ENCODE measurements at places on chromosomes 6 and 20.
A peak's percentile ranks its signal among the peaks of the same experiment; 100 is the strongest.

DNA sequence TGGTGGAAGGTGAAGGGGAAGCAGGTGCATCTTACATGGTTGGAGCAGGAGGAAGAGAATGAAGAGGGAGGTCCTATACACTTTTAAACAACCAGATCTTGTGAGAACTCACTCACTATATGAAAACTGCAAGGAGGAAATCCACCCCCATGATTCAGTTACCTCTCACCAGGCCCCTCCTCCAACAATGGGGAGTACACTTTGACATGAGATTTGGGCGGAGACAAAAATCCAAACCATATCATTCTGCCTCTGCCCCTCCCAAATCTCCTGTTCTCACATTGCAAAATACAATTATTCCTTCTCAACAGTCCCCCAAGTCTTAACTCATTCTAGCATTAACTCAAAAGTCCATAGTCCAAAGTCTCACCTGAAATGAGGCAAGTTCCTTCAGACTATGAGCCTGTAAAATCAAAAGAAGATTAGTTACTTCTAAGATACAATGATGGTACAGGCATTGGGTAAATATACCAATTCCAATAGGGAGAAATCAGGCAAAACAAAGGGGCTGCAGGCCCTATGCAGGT lies 60.5 kb downstream of the EDN1 start:
- DNase-seq = no peak

DNA sequence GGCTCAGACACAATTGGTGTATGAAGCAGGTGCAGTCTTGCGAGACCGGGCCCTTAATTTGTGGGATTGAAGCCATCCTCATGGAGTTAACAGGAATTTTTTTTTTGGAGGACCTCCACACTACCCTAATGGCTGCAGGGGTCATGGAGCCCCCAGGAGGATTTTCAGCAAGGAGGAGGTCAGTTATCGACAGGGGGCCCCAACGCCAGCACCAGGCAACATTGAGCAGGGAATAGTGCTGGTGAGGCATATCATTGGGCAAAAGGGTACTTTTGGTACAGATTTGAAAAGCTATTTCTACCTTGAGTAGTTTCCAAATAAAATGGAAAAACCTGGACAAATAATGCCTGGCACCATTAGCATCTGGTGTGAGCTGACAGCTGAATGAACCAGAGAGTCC lies 6.7 kb downstream of the FAM50B start:
- no peak for DNase-seq

GRCh38 chr6:53461041-53461656 lies 83.8 kb downstream of the GCLC start:
- no peak for DNase-seq

DNA sequence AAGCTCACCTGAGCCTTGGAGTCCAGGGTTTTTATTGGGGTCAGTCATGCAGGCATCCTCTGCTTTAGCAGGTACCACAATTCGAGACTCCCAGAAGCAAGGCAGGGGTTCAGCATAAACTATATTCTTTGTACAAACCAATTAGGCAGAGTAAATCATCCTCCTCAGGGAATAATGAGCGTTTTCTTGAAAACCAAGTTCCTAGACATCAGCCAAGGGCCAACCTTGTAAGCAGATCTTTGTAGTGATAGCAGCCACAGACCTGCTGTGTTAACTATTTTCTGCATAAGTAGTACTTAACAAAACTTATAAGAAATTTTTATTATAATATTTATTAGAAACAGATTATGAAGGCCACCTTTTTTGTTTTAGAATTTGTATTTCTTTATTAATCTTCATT lies 74.7 kb downstream of the STXBP5 start:
- no peak for DNase-seq

DNA sequence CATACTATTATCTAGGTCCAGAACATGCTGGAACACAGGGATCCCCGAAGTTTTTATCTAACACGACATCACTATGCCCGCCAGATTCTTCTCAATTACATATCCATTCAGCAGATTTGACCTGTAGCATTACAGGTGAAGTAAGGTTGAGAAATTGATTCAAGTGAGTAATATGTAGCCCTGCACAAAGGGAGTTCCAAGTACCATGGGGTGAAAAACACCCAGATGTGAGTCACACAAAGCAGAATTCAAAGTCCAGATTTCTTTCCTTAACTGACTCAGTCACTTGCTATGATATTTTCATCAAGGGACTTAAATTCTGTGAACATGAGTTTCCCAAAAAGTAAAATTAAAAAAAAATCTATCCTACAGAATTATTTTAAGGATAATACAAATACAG lies 655.4 kb upstream of the PTCHD4 start:
- no peak for DNase-seq

DNA sequence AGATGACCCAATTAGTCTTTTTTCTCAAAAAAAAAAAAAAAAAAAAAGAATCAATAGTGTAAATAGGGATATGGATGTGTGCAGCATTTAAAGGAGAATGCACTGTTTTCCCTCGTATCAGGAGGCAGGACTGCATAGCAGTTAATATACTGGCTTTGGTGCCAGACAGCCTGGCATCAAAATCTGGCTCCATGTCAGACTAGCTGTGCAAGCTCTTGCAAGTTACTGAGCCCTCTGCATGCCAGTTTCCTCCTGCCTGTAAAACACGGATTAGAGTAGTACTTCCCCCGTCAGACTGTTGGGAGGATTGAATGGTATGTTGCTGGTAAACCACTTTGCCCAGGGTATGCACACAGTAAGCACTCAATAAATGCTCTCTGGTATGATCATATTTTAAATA lies 594.2 kb upstream of the CHD6 start:
- no peak for DNase-seq

DNA sequence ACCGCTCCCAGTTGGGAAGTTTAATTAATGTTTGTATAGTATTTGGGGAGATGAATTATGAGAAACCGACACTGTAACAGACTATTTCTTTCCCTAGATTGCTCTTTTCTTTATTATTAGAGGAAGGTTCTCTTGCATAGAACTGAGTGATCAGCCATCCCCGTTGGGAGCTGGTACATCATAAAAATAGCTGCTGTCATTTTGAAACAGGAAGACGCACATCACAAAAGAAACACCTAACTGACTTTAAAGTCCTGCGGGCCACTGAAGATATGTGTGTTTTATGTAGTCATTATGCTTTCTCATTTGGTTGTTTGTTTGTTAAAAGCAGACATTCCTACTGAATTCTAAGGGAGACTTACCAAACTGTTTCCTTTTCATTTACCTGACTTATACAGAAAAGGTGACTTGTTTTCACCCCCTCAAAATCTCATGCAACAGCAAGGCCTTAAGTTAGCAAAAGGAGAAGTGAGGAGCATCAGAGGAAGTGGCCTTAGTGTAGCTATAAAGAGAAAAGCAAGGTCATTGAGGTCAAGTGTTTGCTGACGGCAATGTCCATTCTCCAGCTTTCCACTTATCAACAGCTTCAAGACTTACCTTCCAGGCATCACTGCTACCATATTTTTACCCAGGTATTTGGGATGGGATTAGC lies 91.0 kb downstream of the PKHD1 start:
- no peak for DNase-seq

- DNase-seq = peak; percentile 64
These were observed 8.3 kb upstream of the NCOA3 start for GRCh38 chr20:47493175-47493962.

DNA sequence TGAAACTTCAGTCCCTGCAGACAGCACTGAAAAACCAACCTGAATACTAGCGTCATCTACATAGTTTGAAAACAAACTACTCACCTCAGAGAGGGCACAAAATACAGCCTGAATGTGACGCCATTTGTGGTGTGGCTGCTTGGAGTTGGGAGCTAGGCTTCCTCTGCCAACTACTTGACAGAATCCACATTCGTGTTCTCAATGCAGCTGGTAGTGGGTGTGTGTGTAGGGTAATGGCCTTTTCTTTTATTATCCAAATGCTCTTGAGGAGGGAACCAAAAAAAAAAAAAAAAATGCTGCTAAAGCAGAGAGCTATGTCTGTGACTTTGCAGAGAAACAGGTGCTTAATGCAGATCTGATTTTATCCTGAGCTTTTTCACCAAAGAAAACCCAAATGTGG lies 207.8 kb downstream of the OTOR start:
- no peak for DNase-seq

- no peak for DNase-seq
These were observed 2.5 kb downstream of the NPBWR2 start for GRCh38 chr20:64104667-64105451.

DNA sequence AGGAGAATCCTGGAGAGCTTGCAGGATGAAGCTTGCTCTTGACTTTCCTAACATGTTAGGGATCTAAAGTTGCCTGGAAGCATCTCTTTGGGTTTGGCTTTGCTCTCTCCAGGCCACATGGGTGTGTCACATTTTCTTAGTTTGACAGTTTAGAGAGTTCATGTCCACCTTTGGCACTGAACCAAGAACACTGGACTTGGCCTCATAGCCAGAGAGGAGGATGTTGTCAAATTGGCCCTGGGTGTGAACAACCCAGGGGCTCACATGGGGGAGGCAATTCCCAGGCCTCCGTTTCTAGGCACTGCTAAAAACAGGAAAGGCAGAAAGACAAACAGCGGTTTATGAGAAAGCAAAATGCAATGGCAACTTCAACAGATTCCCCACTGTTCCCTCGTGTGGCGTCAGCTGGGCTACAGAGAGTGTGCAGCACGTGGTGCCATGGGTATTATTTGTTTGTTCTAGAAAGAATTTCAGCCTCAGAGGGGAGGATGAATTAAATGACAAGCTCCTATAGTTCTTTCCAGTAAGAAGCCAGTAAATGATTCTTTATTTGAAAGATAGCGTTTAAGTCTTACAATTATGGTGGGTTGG lies 93.9 kb downstream of the CLIC5 start:
- no peak for DNase-seq

GRCh38 chr6:13124131-13124530 lies 204.2 kb downstream of the TBC1D7 start:
- no peak for DNase-seq

GRCh38 chr6:166954118-166954713 lies 2.1 kb downstream of the RNASET2 start:
- no peak for DNase-seq

- no peak for DNase-seq
These were observed 1.5 kb upstream of the CCR6 start for GRCh38 chr6:167121335-167121841.

GRCh38 chr20:62437927-62438326 lies 10.6 kb upstream of the RBBP8NL start:
- DNase-seq = no peak

- no peak for DNase-seq
These were observed 24.6 kb upstream of the SYNE1 start for GRCh38 chr6:152661776-152662175.

GRCh38 chr20:47740121-47740861 lies 45.0 kb downstream of the SULF2 start:
- DNase-seq = no peak

DNA sequence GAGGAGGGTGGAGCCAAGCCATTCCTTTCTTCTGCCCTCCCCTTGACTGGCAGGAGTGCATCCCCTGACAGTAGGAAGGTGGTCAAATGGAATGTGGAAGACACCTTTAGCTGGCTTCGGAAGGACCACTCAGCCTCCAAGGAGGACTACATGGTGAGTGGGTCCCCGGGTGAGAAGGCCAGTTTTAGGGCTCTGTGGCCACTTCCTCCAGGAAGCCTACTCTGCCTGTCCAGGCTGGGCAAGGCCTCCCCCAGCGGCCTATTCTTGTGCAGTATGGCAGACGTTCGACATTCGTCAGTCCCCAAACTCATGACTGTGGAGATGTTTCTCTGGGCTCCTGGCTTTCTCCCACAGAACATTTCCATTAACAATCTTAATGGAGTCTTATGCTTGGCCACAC lies 9.1 kb downstream of the PCIF1 start:
- DNase-seq = no peak

DNA sequence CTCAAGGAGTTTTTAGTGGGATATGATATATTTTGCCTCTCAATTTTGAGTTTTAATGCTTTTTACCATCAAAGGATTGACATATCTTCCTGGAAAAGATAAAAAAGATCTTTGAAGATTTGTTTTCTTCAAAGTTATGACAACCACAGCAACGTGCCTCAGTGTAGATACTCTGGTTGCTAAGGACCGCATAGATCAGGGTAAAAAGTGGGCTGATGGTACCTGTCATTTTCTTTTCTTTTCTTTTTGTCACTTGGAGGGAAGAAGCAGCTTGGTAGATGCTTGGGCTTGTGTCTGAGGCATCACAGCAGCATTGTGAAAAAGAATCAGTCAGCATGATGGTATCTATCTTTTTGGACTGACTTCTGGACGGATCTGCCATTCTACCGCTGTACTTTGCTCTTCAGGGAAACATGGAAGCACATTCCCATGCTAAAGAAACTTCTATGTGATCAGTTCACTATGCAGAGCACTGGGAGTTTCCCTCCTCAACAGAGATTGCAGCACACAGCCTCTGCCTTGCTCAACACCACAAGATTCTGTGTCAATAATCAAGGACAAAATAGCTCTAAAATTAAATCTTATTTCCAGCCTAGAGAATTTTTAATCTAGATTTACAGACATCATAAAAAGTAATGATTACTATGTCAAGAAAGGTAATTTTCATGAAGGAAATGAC lies 54.8 kb upstream of the SGK1 start:
- DNase-seq = no peak

DNA sequence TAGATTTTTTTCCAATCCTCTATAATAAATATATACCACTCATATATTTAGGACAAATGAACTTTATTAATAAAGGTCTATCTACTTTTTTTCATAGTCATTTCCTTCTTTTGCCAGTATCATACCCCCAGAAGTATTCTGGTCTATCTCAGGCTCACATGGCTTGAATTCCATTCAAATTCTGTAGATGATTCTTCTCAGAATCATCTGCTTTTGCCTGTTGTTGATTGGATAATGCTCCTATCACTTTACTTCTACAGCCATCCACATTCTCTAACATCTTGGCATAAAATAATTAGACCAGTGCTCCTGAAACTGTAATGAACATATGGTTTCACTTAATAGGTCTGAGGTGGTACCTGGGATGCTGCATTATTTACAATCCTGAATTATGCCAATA lies 121.2 kb downstream of the GFRAL start:
- DNase-seq = no peak

DNA sequence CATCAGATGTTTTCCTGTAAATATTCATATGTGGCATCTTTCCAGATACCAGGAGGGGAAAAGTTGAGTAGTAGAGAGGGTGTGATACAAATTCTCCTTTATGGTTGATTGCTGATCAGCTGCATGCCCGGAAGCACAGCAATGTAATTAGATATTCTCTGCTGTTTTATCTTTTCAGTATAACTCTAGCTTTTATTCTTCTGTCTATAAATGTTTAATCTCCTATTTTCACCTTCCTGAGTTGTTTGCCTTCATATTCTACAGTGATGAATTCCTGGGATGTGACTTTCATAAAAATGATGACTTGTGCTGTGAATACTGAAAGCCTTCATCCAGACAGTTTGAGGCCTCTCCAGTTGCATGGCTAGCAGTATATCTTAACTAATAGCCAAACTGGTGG lies 53.7 kb downstream of the SH3BGRL2 start:
- DNase-seq = no peak

All from stimulated activated CD4-positive, alpha-beta T cell treated with anti-CD3 and anti-CD28 coated beads, Interleukin-1b, Interleukin-23, amount 100 ng/mL, for 48 hours (primary cell).